ENCODE measurements at places on chromosomes 6 and 20.

DNA sequence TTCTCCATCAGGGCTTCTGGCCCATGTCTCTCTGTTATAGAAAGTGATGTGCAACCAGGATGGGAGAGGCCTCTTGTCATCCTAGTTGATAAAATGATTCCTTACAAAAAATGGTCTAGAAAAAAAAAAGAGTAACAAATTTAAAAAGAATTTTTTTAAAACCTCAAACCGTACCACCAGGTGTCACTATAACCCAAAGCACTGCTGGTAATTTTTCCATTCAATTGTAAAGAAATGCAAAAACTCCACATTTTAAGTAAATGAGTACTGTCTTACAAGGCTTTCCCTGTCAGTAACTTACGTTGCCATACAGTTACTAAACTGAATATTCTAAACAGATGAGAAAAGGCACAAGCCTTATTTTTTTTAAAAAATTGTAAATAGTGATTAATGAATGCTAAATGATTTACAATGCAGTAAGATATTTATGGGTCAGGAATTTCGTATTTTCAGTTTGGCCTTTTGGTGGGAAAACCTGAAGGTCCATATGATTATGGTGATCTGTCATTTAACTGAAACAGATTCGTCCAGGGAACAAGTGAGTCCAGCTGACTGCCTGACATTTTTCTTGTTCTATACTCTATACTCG is 95.4 kb downstream of the OGFRL1 start:
- no peak for DNase-seq

- no peak for DNase-seq
Observed at GRCh38 chr6:169648617-169649016, 53.2 kb downstream of the WDR27 start.

DNA sequence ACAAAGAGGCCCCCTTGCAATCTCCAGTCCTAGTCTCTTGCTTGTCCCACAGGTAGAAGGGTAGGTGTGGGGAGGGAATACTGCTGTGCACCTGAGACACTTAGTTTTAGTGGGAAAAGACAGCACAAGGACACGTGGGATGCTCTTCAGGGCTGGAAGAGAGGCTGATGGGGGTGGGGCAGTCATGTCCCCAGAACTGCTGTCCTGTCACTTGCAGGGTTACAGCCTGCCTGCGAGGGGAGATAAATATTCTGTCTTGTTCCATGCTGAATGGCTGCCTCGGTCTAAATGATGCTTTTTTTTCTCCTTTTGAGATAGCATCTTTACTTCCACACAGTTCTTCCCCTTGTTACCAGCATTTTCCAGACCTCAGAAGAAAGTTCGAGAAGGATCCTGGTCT is 106.2 kb downstream of the SLC24A3 start:
- no peak for DNase-seq

- no peak for DNase-seq
Observed at GRCh38 chr6:20891161-20891560, 356.9 kb downstream of the CDKAL1 start.

- no peak for DNase-seq
Observed at GRCh38 chr20:14142964-14143627, 147.8 kb downstream of the MACROD2 start.

DNA sequence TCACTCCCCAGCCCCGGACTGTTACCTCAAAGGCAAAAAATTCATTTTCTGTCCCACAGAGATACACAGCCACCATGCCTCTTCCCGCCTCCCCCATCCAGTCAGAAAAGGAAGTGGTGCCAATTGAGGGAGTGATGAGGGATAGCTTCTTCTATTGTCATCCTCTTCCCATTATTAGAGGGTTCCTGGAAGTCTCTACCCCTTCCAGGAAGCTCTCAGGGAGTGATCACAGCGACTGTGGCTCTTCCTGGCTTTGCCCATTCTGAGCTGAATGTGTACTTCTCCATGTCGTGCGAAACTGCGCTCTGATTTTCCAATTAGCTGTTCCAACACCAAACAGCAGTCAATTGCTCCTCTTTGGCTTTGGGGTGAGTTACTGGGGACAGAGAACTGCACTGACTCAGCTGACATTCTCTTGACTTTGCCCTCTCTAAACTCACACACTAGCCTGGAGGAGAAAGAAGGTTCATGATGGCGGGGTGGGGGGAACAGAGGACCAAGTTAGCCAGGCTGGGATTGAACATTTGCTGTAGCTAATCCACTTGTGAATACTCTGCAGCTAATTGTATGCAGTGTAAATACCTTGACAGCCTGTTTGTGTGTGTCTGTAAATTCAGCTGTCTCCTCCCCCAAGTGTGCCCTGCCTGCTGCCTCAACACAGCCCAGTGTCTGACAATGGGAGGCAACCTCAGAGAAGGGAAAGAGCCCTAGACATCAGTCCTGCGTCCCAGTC is 2.4 kb upstream of the MDGA1 start:
- no peak for DNase-seq

DNA sequence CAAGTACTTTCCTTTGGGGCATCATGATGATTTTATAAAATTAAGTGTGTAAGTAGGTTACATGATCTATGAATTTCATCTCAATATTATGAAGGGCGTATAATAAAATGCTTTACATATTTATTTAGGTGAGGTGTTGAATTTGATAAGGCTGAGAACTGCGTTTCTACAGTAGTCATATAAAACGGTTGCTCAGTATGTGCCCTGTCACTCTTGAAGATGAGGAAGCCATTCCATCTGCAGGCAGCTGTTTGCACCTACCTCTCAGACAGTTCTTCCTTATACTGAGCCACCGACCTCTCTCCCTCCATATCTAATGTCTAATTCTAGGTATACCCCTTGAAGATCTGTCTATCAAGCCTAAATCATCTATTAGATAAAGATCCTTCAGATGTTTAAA is 16.1 kb downstream of the NCOA7 start:
- DNase-seq = no peak

- no peak for DNase-seq
Observed at GRCh38 chr6:20096536-20096935, 115.7 kb downstream of the MBOAT1 start.

GRCh38 chr6:31379850-31380249 is 22.9 kb upstream of the HLA-B start:
- no peak for DNase-seq

DNA sequence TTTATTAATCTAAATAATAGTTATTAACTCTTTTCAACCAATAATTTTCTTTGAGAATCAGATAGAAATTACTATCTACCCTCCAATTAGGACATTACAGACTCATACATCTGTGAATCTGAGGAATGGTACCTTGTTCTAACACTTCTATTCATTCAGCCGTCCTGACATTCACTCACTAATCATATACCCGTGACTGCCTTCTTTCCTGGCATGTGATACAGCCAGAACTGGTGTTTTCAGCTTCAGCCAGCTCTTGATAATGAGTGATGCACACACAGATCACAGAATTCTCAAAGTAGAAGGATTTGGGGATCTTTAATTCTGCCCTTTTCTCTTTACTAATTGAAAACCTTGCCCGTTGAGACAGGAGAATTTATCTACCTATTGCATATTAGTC is 499.9 kb downstream of the UTRN start:
- DNase-seq = no peak

DNA sequence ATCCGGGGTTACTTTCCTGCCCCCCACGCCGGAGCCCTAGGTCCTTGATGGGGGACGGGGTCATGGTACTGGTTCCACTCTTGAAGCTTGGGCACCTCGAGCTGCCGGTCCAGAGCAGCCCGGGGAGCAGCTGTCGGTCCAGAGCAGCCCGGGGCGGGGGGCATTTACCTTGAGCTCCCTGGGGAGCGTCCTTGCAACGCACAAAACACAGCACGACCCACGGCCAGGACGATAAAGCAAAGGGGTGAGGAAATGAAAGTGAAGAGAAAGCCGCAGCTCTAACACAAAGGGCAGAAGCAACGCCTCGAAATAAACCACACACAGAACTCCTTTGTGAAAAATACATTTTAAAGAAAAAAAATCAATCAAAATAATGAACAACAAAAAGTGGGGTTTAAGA is 39.1 kb downstream of the KCNQ2 start:
- no peak for DNase-seq

DNA sequence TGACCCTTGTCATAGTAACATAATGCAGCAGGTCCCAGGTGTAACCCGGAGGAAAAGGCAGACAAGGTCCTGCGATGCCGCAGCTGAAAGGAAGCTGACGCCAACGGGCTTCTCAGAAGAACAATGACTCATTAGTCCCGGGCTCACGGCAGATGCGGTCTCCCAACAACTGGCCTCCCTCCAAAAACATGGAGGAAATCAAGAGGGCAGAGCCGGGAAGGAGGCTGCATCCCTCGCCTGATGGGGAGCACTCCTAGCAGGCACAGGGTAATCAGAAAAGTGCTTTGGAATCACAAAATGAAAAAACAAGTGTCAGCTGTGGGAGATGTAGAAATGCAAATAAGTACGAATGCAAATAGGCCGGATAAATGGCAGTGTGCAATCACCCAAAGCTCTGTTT is 165.2 kb upstream of the AGPAT4 start:
- DNase-seq = no peak

DNA sequence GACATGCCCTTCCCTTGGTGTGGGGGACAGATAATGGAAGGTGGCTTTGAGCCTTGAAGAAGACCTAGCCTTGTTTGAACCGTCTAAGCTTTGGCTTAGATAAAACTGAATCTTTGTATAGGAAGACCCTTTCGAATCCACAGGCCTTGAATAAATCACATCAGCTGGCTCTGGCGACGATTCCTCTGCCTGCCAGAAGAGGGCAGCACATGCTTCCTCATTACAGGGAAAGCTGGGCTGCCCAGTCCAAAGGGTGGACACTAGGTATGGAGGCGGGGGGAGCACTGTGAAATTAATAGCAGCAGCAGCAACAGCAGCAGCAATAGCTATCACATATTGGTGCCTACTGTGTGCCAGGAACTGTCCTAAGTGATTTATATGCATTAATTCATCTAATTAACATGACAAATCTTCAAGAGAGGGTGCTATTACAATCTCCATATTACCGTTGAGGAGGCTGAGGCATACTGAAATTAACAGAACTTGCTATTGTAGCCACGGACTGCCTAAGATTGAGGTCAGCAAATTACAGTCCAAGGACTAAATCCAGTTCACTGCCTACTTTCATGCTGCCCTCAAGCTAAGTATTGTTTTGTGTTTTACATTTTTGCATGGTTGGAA is 85.1 kb downstream of the CLIC5 start:
- peak; percentile 61 for DNase-seq

GRCh38 chr20:21528870-21529269 is 15.0 kb upstream of the NKX2-2 start:
- no peak for DNase-seq

DNA sequence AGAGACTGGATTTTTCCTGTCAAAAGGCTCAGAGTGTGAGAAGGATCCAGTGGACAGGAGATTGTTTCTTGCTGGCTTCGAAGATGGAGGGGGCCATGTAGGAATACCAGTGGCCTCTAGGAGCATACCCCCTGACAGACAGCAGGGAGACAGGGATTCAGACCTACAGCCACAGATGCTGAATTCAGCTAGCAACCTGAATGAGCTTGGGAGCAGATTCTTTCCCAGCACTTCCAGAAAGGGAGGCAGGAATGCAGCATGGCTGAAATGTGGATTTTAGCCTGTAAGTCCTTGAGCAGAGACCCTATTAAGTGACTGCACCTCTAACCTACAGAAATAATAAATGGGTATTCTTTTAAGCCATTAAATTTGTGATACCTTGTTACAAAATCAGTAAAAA is 44.6 kb downstream of the STXBP5 start:
- DNase-seq = no peak

- no peak for DNase-seq
Observed at GRCh38 chr6:20411953-20412681, 10.4 kb downstream of the E2F3 start.

- DNase-seq = no peak
Observed at GRCh38 chr6:136317971-136318370, 28.3 kb upstream of the BCLAF1 start.

DNA sequence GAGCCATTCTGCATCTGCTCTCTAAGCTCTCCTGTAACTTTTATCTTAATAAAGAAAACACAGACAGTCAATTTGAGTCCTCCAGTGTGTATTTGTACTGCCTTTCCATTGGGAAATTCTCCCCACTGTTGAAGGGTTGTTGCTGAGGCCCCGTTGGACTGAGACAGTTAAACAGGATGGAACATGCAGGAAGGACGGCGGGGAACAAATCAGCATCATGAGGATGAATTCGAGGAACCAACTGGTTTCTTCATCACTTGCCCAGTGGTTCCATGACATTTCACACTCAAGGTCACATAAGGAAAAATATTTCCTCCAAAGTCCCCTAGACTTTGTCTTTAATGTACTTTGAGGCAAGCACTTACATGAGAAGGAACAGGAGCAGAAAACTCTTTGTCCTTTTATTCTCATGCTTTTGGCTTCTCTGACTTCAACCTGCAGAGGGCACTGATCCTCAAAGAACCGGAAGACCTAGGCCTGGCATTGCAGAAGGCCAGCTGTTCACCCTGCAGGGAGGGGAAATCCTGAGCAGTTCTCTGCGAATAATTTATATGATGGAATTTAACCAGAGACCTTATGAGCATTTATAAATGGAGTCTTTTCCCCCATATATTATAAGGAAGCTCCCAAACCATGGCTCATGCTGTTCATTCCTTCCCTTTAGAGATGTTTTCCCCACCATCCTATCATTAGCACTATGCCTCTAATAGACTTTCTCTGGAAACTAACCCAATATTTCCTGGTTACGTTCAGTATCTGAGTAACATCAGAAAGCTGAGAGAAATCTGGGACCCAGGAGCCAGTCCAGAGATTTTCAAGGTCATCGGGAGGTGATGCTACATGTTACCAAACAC is 55.2 kb upstream of the ADGRF1 start:
- DNase-seq = no peak

- no peak for DNase-seq
Observed at GRCh38 chr20:58992911-58993310, 11.9 kb downstream of the NELFCD start.

DNA sequence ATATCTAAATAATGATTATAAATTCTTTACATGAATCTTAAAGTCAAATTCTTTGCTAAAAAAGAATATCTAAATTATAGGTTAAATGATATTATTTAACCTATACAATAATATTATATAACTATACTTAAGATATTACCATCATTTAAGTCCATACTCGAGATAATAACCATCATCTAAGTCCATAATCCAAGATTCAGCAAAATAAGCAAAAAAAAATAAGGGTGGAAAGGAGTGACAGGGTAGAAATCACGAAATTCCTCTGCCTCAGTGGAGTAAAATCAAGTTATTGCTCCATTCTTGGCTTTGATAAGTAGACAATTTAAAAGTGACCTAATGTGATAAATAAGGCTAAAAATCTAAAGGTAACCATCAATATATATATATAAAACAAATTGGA is 9.7 kb downstream of the IL17A start:
- DNase-seq = no peak

- no peak for DNase-seq
Observed at GRCh38 chr6:123518441-123519188, 118.1 kb downstream of the TRDN start.

- DNase-seq = no peak
Observed at GRCh38 chr6:137416376-137417109, 77.7 kb downstream of the OLIG3 start.

GRCh38 chr6:109693111-109693510 is 2.0 kb downstream of the FIG4 start:
- no peak for DNase-seq

DNA sequence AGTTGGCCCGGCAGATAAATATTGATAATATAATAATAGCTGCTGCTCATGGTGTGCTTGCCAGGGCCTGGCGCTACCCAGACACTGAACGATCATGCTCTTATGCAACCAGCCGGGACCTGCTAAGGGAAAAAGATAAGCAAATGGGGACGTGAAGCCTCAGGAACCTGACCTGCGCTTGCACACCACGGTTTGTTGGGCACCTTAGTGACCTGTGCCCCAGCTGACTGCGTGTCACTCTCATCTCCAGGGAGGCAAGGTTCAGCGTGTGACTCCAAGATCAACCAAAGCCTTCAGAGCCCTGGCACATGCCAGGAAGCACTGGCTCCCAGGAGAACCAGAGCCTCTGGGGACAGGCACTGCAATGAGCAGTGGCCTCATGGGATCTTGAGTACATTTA is 111.1 kb downstream of the AGPAT4 start:
- DNase-seq = no peak
